ENCODE measurements at places on chromosomes 16 and 17.

GRCh38 chr16:3254309-3254708 lies 2.1 kb downstream of the MEFV start:
- no peak for DNase-seq

GRCh38 chr17:78804777-78805176 lies 22.7 kb upstream of the CYTH1 start:
- DNase-seq: no peak

DNA sequence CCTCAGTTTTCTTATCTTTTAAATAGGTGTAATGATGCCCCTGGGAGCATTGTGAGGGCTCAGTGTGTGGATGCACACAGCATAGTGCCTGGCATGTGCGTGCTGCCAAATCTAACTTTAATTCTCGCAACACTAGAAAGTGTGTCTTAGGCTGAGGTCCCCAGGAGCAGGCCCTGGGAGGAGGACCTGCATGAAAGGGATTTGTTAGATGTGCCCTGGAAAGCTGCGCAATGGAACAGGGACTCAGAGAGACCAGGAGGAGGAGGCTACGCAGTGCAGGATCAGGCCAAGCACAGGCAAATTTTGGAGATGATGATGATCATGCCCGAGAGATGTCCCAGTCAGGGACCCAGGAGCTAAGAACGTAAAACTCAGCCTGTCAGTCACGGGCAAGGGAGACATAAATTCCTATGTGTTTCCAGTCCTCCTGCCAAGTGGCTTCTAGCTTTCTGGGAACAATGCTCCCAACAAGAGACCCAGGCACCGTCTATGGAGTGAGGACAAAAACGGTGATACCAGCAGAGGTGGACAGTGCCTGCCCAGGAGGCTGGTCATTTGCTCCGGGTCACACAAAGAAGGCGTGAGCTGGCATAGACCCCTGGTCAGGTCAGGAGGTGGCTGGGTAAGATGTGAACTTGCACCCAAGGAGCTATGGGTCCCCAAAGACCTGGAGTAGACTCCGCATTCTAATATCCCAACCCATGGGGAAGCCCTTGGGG lies 352.2 kb upstream of the TNRC6C start:
- DNase-seq: no peak

DNA sequence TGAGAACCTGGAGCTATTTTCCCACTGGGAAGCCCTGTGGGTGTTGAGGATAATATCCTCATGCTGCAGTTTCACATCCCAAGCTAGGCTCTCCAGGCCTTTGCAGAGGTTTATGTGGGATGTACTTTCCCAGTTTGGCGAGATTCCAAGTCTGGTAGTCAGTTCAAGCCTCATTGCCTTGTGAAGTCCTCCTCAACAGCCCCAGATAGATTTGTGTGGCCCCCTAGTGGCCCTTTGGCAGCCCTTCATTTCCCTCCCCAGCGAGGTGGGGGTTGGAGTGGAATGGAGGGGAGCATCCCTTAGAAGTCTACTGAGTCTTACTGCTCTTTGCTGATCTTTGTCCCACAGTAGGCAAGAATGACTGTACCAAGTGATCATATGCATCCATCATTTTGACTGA lies 137.9 kb downstream of the CDH11 start:
- peak; percentile 68 for DNase-seq

DNA sequence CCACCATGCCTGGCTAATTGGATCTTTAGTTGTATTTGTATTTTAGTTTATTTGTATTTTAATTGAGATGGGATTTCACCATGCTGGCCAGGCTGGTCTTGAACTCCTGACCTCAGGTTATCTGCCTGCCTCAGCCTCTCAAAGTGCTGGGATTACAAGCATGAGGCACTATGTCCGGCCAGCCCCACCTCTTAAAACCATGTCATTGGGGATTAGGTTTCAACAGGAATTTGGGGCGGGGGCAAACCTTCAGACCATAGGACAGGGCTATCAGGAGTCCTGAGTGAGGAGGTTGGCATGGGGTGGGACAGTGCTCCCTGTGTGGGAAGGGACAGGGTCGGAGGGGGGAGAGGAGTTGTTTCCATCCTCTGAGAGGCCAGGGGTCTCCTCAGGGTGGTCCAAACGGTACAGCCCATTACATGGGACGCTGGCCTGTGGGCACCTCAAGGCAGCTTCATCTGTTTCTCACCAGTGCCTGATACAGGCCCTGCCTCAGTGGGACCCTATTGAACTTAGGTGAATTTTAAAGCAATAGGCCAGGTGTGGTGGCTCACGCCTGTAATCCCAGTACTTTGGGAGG lies 21.6 kb downstream of the GAA start:
- DNase-seq: no peak

DNA sequence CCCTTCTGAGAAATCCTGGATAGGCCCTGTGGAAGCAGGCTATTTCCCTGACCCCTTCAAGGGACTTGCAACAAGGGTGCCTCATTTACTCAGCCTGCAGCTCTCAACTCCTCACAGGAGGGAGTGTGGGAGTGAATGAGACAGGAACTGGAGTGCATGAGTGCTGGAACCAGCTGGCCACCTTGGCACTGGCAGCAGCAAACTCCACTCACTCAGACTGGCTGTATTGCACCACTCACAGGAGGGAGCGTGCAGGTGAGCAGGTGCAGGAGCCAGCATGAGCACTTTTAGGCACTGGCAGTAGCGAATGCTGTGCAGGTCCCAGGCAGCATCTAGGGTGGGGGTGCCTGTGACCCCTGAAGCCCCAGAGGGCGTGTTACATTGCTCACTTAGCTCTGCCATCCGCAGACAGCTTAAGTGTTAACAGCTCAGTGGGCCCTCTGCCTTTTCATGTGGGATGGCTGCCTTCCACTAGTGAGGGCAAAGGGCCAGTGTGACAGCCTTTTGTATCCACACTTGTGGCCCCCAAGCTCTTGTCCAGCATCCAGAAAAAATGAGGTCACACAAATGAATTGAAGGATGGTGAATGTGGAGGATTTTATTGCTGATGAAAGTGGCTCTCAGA lies 11.0 kb upstream of the ZNHIT3 start:
- no peak for DNase-seq

GRCh38 chr17:80425835-80426426 lies 11.0 kb downstream of the ENDOV start:
- no peak for DNase-seq

DNA sequence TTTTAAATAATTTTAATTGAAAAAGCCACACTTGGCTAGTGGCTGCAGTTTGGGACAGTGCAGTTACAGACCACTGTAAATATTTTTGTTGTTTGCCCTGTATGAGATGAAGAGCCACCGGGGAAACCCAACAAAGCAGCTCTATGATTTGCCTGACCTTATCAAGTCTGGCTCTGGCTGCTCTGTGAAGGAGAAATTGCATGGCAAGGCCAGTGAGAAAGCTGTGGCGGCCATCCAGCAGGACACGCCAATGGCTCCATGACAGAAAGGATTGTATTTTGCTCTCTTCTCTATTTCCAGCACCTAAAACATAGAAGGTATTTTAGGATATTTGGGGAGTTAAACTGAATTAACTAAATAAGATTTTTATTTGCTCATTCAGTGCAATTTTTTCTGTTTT lies 330.0 kb upstream of the DYNLRB2 start:
- DNase-seq: no peak

DNA sequence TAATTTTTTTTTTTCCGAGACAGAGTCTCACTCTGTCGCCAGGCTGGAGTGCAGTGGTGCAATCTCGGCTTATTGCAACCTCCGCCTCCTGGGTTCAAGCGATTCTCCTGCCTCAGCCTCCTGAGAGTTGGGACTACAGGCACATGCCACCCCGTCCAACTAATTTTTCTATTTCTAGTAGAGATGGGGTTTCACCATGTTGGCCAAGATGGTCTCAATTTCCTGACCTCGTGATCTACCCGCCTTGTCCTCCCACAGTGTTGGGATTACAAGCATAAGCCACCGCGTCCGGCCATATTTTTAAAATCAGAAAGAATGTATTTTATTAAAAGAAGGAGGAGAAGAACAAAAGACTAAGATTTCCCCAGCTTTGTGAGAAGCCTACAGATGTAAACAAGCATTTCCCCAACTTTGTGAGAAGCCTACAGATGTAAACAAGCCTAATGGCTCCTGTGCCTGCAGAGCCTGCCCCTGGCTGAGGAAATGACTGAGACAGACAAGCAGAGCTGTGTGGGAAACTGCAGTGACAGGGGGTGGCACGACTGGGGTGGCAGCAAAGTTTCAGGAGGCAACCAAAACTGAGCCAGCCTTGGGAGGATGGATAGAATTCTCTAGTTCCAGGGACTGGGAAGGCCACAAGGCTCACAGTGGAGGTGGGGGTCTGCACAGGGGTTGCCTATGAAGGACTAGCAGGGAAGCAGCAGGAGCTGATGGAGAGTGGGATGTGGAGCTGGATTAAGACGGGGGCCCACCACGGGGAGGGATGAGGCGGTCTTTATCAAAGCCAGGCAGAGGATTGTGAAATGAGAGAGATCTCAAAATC lies 22.9 kb downstream of the TOP3A start:
- DNase-seq: no peak

- DNase-seq: no peak
Measured at GRCh38 chr16:11697319-11697718, 29.1 kb downstream of the SNN start.

GRCh38 chr17:81650951-81651350 lies 5.4 kb downstream of the PDE6G start:
- peak; percentile 47 for DNase-seq

DNA sequence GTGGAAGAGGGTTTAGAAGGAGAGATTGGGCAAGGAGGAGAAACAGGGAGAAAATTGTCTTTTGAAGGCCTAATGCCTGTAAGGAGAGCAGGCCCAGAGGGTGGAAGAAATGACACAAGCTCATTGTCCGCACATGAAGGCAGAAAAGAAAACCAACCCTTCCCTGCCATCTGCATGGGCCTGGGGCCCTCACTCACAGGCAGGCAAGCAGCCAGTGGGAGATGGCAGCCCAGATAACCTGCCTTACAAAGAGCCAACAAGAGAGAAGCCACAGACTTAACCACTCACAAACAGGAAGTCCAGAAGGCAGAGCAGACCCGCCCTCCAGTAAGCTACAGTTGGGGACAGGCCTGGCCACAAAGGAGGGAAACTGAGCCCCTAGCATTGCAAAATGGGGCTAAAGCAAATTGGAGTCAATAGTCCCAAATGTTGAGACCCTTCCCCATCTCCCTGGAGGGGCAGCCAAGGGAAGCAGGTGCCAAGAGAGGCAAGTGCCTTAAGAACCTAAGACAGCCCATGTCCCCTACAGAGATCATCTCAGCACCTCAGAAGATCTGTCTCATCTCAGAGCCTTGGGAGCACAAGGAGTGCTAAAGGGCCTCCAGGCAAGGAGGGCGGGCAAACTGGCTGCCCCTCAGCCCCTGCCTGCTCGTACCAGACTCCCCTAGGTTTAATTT lies 7.3 kb upstream of the TSPOAP1 start:
- peak; percentile 47 for DNase-seq

GRCh38 chr16:78439646-78440045 lies 340.2 kb downstream of the WWOX start:
- DNase-seq: peak; percentile 1

DNA sequence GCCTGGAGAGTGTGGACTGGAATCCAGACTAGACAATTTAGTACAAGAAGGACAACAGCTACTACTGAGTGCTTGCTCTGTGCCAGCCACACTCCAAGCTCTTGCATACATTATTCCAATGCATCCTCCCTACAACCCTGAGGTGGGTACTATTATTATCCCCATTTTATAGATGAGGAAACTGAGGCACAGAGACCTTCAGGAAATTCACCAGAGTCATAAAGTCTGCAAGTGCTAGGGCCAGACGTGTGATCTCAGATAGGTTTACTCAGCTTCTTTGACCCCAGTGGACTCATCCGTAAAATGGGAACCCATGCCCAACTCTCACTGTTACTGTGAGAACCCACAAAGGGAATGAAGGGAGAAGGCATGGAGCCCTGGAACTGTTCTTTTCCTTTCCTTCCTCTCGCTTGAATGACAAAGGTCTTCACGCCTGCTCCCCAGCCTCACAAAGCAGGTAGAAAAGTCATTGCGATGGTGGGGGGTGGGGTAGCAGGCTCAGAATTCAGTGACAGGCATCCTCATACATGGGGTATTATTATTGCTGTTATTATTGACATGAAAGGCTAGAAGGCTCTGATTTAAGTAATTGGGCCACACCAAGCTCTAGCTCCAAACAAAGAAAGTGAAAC lies 160.0 kb downstream of the ZNF423 start:
- no peak for DNase-seq

DNA sequence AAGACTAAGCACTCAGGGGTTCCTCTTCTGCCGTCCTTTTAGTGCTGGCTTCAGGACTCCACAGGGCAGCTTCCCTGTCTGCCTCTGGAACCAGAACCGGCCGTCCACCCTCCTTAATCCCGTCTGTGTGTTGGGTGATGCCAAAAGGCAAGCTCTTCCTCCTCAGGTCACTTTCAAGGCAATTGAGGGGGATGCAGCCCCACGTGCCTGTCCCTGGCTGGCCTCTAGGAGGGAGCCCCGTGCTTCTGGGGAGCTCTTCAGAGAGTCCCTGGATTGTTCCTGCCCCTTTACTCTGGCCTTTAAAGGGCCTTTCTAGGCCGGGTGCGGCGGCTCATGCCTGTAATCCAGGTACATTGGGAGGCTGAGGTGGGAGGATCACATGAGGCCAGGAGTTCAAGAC lies 77.1 kb downstream of the CRISPLD2 start:
- no peak for DNase-seq

DNA sequence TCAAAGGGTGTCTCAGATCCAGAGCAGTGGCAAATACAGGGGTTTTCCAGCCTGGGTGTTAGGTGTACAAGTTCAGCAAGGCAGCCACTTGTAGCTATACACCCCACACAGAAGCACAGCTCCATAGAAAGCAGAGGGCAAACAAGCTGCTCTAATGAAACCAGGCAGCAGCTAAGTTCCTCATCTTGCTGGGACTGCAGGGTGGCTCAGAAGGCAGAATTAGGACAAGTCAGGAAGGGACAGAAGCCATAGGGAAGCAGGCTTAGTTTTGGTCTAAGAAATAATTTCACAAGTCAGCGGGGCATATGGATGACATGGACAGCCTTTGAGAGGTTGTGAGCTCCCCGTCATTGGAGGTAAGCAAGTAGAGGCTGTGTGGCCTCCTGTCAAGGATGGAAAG lies 23.7 kb downstream of the CNGB1 start:
- DNase-seq: no peak

GRCh38 chr17:6498356-6498755 lies 54.1 kb downstream of the PIMREG start:
- DNase-seq: peak; percentile 43

DNA sequence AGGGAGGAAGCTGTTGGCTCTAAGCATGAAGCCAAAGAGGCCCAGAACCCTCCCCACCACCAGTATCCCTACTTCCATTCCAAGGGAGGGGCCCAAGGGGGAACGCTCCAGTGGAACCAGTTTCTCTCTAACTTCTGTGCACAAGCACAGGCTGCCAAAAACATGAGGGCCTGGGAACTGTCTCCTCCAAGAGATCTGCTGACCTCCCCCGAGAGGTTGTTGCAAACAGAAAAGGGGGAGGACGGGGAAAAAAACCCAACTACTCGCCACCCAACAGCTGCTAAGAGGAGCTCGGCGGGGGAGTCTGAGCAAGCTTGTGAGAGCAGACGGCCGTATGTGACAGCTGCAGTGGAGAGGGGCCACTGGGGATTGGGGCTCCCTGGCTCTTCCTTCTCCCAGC lies 15.7 kb upstream of the SLC35B1 start:
- no peak for DNase-seq

GRCh38 chr17:30368912-30369720 lies 9.6 kb upstream of the CPD start:
- DNase-seq: no peak

All from ecto neural progenitor cell (in vitro differentiated cells).